Small intestine (tissue), 16 donors: ENCODE measurements at places on chromosomes 6 and 20.
A peak's percentile ranks its signal among the peaks of the same experiment; 100 is the strongest.

GRCh38 chr6:16361121-16361520, 122.7 kb downstream of the GMPR start:
- no peak for DNase-seq

DNA sequence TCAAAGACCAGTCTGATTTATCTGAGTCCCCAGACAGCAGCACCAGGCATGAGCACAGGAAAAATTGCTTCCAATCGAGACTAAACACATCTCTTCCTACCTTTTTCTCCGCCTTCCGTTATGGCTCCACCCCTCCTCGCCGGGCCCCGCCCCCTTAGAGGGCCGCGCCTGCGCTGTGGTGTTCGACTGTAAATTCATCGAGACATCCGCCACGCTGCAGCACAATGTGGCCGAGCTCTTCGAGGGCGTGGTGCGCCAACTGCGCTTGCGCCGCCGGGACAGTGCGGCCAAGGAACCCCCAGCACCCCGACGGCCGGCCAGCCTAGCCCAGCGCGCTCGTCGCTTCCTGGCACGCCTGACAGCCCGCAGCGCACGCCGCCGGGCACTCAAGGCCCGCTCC, 8.9 kb downstream of the REM1 start:
- DNase-seq: peak; percentile 38

GRCh38 chr20:1062334-1063010, 55.9 kb upstream of the PSMF1 start:
- peak; percentile 76 for DNase-seq

GRCh38 chr6:142824426-142824825, 120.5 kb downstream of the HIVEP2 start:
- no peak for DNase-seq

- no peak for DNase-seq
Measured at GRCh38 chr6:31861919-31862343, 690 bp downstream of the NEU1 start.

- no peak for DNase-seq
Measured at GRCh38 chr6:140670021-140670420, 1295.6 kb upstream of the CITED2 start.

- DNase-seq: no peak
Measured at GRCh38 chr6:129112591-129112990, 229.7 kb downstream of the LAMA2 start.

- no peak for DNase-seq
Measured at GRCh38 chr20:8740265-8740664, 328.6 kb upstream of the PLCB4 start.

DNA sequence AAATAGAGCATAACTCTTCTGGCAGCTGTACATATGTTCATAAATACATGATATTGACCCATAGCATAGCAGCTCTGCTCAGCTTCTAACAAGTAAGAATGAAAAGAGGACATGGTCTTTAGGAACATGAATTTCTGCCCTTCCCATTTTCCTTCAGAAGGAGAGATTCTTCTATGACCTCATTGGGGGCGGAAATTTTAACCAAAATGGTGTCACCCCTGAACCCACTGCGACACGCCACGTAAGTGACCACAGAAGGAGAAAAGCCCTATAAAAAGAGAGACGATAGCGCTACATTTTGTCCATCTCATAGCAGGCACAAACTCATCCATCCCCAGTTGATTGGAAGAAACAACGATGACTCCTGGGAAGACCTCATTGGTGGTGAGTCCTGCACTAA, at the start of gene IL17A:
Gene IL17A (plus strand): TSS at position 301 of the 400 bp plus-strand sequence. CDS start 57 bp downstream, at position 358.
- no peak for DNase-seq

DNA sequence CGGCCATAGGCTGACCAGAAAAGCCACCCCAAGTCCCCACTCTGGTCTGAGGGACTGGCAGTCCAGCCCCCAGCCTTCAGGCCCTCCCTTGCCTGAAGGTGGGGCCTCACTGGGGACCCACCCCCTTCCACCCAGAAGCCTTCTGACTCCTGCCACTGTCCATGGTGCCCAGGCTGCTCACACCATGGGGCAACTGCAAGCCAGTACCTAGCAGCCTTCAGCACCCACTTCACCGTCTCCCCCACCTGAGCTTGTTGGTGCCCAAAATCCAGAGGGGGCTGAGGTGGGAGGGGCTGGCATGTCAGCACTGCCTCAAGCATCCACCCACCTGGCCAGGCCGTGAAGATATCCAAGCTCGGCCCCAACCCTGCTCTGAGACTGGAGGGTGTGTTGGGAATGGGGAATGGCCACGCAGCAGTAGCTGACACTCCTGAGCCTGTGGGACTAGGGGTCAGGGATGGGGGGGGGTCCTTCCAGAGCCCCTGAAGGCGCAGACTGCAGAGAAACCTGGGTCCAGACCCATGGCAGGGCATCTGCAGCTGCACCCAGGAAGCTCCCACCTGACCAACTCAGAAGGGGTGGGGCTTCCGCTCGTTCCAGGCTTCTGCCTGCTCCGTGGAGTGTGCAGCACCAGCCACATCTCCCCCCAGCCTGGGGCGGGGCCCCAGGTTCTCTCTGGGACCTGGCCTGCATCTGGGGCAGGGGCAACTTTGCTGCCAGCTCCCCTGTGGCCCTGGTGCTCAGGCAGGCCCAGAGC, 942.1 kb upstream of the EPHA7 start:
- no peak for DNase-seq

DNA sequence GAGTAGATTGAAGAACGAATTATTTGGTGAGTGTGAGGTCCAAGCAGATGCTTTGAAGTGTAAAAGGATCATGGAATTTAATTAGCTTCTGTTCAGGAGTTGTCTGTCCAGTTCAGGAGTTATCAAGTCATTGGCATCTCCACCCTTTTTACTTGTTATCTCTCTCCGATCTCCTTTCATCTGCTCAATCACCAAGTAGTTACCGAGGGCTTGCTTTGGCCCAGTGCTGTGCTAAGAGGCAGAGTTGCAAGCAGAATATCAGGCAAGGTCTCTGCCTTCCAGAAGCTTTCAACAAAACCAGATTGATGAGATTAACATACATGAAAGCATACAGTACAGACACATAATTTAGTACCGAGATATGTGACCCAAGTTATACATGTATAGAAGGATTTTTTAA, 10.2 kb upstream of the TNFRSF21 start:
- no peak for DNase-seq

DNA sequence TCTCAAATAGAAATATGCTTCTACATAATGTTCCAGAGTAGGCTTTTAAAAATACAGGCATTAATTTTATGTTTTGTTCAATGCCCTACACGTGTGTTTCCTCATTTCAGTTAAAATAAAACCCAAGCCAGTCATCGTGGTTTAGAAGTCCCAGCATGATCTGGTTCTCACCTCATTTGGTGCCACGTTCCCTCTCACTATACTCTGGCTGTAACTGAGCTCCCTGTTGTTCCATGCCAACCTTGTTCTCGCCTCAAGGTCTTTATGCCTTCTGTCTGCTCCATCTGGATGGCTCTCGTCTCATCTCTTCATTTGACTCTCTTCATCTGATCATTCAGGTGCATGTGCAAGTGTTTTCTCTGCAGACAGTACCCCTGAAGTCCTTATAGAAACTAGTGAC, 32.6 kb downstream of the HDGFL1 start:
- DNase-seq: no peak

- DNase-seq: no peak
Measured at GRCh38 chr6:79137671-79138070, 59.6 kb upstream of the PHIP start.
